HepG2 (cell line): ENCODE measurements at places on chromosomes 13 and 19.
A peak's percentile ranks its signal among the peaks of the same experiment; 100 is the strongest.

GRCh38 chr13:112219740-112220139 is 152.8 kb downstream of the SOX1 start:
- no peak for DNase-seq

GRCh38 chr19:23509686-23510450 is 114.6 kb upstream of the ZNF91 start:
- DNase-seq = no peak

DNA sequence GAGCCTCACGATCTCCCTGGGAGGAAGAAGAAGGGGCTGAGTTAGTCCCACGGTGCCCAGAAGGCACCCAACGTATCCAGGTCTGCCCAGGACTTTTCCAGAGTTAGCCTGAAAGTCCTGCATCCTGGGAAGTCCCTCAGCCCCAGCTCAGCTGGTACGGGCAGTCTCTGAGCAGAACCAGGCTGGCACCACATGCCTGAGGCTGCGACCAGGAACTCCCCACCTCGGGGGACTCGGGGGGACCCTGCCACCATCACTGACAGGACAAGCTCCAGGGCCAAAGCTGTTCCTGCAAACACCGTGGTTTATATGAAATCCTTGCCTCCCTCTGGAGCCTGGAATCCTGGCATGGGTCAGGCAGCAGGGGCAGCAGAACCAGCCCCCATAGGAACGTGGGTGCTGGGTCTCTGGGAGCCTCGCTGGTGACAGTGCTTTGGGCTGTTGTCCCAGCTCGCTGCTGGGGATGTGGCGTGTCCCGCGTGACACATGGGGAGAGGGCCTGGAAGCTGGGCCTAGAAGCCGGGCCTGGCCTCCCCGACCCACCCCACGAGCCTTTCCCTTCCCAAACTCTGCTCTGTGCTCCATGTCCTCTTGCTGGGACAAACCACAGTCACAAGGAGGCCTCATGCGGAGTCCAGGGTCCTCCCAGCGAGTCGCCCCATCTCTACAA is 55.5 kb downstream of the GNG7 start:
- DNase-seq = no peak

- no peak for DNase-seq
These were observed 302.7 kb downstream of the DNAJC15 start for GRCh38 chr13:43326100-43326499.

- DNase-seq = no peak
These were observed 81.8 kb upstream of the SIAH3 start for GRCh38 chr13:45933203-45933908.

- no peak for DNase-seq
These were observed 275.6 kb downstream of the KLF5 start for GRCh38 chr13:73334445-73334844.

DNA sequence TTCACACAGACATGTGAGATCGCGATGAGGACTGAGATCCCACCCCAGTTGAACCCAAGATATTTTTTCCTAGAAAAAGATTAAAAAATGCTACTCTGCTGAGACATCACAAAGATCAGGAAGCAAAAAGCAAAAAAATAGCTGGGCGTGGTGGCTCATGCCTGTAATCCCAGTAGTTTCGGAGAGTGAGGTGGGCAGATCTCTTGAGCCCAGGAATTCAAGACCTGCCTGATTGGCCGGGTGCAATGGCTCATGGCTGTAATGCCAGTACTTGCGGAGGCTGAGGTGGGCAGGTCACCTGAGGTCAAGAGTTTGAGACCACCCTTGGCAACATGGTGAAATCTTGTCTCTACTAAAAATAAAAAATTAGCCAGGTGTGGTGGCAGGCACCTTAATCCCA is 1.1 kb downstream of the FUT3 start:
- no peak for DNase-seq

- DNase-seq = no peak
These were observed 47.0 kb upstream of the USPL1 start for GRCh38 chr13:30570691-30571090.

DNA sequence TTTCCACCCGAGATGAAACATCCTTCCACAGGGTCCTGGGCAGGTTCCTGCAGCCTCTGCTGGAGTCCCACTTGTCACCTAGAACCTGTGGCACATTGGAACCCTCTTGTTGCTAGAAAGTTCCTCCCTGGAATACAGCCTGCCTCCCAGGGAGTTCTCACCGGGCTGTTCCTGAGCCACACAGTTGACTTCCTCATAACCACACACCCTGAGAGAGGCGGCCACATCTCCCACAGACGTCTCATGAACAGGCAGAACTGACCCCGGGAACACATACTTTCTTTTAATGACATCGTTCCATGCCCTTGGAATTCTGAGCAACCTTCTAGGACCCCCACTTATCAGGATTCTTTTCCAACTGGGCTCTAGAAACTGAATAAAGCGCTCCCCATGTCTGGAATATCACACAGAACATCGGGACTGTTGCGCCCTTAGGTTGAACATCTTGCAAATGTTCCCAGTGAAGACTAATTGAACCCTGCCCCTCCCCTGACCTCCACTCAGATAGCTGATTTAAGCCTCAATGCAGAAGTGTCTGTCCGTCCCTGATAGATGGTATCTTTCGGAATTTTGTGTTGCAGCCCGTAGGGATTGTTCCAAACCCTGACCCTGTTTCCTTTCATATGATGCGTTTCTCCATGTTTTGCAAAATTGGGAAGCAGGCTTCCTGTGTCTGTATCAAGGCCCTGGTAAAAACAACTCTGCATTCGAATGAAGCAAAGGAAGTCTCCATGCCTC is 91.1 kb downstream of the RAB20 start:
- no peak for DNase-seq

GRCh38 chr19:18304458-18305310 is 18.2 kb downstream of the LSM4 start:
- peak; percentile 80 for DNase-seq

GRCh38 chr13:110524541-110525257 is 36.8 kb downstream of the RAB20 start:
- no peak for DNase-seq

GRCh38 chr19:7230826-7231225 is 63.4 kb downstream of the INSR start:
- no peak for DNase-seq

DNA sequence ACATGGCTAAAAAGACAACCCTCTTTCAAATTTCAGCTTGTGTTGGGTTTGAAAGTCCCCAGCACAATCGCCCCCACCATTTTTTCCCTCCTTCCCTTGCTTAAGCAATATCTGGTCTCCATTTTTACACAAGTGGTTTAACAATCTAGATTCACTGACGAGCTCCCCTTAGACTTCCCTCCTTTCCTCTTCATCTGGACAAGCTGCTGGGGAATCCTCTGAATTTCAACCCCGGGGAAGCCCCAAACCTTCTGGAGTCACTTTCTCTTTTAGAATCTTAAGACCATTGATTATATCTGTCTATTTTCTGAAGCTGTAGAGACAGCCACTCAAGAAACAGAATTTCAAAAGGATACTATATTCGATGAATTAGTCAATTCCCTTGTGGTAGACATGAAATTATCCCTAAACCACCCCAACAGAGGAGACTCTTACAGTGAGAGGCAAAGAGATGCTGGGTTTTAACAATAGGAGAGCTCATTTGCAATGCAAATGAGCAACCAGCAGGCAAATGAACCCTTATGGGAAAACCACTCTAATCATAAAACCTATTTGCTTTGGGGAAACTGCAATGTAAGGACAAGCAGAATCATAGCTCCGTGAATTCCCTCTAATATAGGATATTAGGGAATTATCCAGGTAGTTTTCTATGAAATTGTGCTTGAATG is 78.9 kb downstream of the TEX26 start:
- DNase-seq = no peak

- peak; percentile 67 for DNase-seq
These were observed at the start of gene GADD45GIP1 for GRCh38 chr19:12956446-12957388. Gene GADD45GIP1, minus strand, starts transcription at chr19:12957223. Its CDS starts 11 bp downstream, at chr19:12957212.

- no peak for DNase-seq
These were observed 57.9 kb downstream of the ELF1 start for GRCh38 chr13:40961214-40961613.

GRCh38 chr19:6239871-6240676 is 39.7 kb downstream of the MLLT1 start:
- no peak for DNase-seq

DNA sequence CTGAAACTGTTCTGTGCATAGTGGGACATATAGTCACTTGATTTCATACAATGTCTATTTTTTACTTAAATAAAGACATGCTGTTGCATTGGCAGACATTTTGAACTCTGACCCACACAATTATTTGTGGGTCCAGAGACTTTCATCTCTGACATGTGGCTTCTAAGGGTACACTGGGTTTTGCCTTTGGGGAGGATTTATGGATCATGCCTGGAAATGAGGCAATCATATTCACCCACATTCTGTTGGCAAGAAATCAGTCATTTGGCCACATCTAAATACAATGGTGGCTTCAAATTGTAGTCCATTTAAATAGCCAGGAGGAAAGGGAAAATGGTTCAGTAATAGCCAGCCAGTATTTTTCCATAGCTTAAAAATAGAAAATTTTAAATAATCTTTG is 238.3 kb upstream of the KLF12 start:
- DNase-seq = no peak

GRCh38 chr19:5369962-5370367 is 29.4 kb upstream of the PTPRS start:
- peak; percentile 39 for DNase-seq

GRCh38 chr19:50801107-50801506 is 10.9 kb downstream of the ACP4 start:
- no peak for DNase-seq

- no peak for DNase-seq
These were observed 6.8 kb downstream of the NAPA start for GRCh38 chr19:47507924-47508553.

- no peak for DNase-seq
These were observed 41.5 kb upstream of the PDX1 start for GRCh38 chr13:27878274-27878673.

DNA sequence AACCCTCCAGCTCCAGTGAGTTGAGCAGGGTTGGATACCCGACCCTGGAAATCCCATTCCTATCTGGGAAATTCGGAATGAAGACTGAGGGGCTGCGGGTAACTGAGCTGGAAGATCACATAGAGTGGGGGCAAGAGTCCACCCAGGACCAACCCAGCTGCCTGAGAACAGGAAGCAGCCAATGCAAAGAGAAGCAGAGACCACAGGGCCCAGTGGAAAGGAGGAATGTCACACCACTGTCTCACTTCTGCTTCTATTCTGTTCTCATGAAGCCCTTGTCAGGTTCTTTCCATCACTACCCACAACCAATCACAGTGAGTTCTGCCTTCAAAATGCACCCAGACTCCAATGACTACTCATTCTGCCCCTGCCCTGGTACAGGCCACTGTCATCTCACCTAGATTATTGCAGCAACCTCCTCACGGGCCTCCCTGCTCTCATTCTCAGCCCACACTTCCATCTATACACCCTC is 15.3 kb downstream of the DYRK1B start:
- no peak for DNase-seq
